Left ventricle myocardium inferior (tissue), 1 donor: ENCODE measurements at places on chromosomes 2 and 18. TPM values are rescaled to one million over a fixed set of nuclear protein-coding genes. Genes with fewer than 3 reads are reported as not detected.

DNA sequence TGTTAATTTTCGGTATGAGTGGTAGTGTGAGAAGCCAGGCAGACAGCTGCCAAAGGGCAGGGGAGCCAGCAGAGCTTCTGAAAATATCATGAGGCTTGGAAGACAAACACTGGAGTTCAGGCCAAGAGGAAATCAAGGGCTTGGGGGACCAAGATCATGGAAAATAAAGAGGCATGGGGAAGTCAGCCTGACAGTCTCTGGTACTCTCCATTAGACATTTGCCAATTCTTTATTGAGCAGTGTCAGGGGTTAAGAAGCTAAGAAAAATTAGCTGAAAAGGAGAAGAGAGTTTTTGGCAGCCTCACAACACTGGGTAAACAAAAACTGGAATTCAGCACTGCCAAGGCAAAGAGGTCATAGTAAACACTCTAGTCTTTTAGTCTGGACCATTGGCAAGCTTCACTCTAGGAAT is 612.7 kb downstream of the EPHA4 start:
- no peaks in the 10 kb centered on the region for H3K36me3 ChIP-seq
- peak; percentile 23 for DNase-seq
- H3K27me3 ChIP-seq = no peaks in the 10 kb centered on the region
- peak overlapping the region; percentile 34 for H3K27ac ChIP-seq

DNA sequence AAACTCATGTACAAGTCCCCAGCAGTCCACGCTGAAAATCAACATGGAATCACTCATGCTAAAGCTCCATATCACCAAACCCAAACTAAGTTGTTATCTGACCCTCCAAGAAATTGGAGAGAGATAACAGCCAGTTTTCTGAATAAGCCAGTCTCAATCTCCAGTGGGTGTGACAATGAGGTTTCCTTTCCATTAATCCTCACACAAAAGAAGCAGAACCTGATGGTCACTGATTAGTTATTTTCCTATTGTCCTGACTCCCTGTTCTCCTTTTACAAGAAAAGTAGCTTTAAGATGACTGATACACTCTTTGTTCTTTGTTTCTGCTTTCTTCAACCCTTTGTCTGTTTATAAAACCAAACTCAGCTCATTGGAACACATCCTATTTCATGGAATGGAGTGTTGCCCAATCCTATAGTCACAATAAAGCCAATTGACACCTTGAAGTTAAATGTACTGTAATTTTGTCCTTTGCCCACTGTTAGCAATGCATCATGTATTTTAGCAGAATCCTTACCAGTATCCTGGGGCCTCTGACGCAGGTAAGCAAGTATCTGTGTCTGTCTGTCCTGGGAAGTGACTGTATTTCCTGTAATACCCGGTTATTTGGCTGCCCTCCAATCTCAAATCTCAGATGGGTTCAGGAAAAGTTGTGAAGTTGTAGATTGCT is 30.6 kb upstream of the SH3RF3 start:
- H3K36me3 ChIP-seq = no peaks in the 10 kb centered on the region
- no peaks in the 10 kb centered on the region for H3K4me1 ChIP-seq
- H3K27me3 ChIP-seq = peaks cover 30% of the 10 kb centered on the region
- H3K27ac ChIP-seq = no peak overlapping the region
- H3K4me3 ChIP-seq = no peak overlapping the region

DNA sequence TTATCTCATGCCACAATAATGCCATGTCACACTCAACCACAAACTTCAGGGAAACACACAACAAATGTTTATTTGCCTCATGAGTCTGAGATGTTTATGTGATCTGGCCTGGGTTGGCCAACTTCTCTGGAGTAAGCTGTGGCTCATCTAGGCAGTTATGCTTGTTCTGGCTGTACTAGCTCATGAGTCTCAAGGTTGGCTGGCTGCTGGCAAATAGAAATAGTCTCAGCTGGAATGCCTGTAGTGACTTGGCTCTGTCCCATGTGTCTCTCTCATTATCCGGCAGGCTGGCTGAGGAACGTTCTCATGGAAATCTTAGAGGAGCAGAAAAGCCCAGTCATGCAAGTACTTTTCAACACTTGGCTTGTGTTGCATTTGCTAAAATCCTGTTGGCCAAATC is 234.9 kb upstream of the CDH2 start:
- no peak overlapping the region for H3K27ac ChIP-seq
- H3K4me1 ChIP-seq = peaks cover 4% of the 10 kb centered on the region
- H3K36me3 ChIP-seq = no peaks in the 10 kb centered on the region
- peak; percentile 35 for DNase-seq
- no peaks in the 10 kb centered on the region for H3K27me3 ChIP-seq

DNA sequence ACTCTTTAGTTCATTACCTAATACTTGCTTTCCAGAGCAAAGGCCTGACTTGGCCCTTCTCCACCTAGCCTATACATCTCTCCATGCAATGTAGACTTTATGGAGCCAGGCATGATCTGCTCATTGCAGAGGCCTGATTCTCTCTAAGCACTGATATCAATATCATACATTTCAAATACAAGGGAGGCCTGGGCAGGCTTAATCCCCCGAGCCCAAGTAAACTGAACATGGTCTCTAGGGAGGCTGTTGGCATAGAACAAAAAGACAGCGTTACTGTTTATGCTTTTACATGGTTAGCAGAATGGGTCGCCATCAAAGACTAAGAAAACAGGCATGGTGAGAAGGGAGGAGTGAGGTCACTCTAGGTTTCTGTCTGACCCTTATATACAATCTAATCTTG is 695.1 kb downstream of the ZEB2 start:
- no peak for DNase-seq
- H3K27me3 ChIP-seq = no peaks in the 10 kb centered on the region
- no peak overlapping the region for H3K27ac ChIP-seq
- peaks cover 5% of the 10 kb centered on the region for H3K4me1 ChIP-seq
- H3K36me3 ChIP-seq = no peaks in the 10 kb centered on the region

- H3K27me3 ChIP-seq = no peaks in the 10 kb centered on the region
- no peak overlapping the region for H3K4me3 ChIP-seq
- peaks cover 12% of the 10 kb centered on the region for H3K36me3 ChIP-seq
- no peak for DNase-seq
These were observed 129.2 kb downstream of the IKZF2 start for GRCh38 chr2:213021971-213022899.

- no peak for DNase-seq
- peaks cover 11% of the 10 kb centered on the region for H3K4me1 ChIP-seq
- no peaks in the 10 kb centered on the region for H3K27me3 ChIP-seq
- peaks cover 36% of the 10 kb centered on the region for H3K36me3 ChIP-seq
These were observed 35.0 kb downstream of the SNED1 start for GRCh38 chr2:241033336-241033987.

GRCh38 chr2:173664513-173664910 is 300.7 kb downstream of the SP3 start:
- no peak for DNase-seq
- peaks cover 33% of the 10 kb centered on the region for H3K27me3 ChIP-seq
- H3K4me1 ChIP-seq = no peaks in the 10 kb centered on the region

DNA sequence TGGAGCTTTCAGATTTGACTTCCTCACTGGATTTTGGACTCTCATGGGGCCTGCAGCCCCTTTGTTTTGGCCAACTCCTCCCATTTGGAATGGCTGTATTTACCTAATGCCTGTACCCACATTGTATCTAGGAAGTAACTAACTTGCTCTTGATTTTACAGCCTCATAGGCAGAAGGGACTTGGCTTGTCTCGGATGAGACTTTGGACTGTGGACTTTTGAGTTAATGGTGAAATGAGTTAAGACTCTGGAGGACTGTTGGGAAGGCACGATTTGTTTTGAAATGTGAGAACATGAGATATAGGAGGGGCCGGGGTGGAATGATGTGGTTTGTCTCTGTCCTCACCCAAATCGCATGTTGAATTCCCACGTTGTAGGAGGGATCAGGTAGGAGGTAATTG is 233.4 kb upstream of the GALNT5 start:
- H3K4me3 ChIP-seq = no peak overlapping the region
- no peaks in the 10 kb centered on the region for H3K27me3 ChIP-seq
- no peak for DNase-seq
- no peak overlapping the region for H3K27ac ChIP-seq
- H3K4me1 ChIP-seq = no peaks in the 10 kb centered on the region

- H3K27me3 ChIP-seq = peaks cover 25% of the 10 kb centered on the region
- H3K4me3 ChIP-seq = no peak overlapping the region
- DNase-seq = no peak
- no peaks in the 10 kb centered on the region for H3K4me1 ChIP-seq
- H3K27ac ChIP-seq = no peak overlapping the region
These were observed 34.1 kb upstream of the NXPH2 start for GRCh38 chr2:138814123-138814898.

- H3K36me3 ChIP-seq = no peaks in the 10 kb centered on the region
- H3K4me3 ChIP-seq = no peak overlapping the region
- no peak for DNase-seq
- no peaks in the 10 kb centered on the region for H3K4me1 ChIP-seq
These were observed 15.8 kb upstream of the ASPRV1 start for GRCh38 chr2:69977186-69977585.

- no peak overlapping the region for H3K4me3 ChIP-seq
- H3K4me1 ChIP-seq = no peaks in the 10 kb centered on the region
These were observed 186.7 kb upstream of the ETAA1 start for GRCh38 chr2:67210430-67210829.

DNA sequence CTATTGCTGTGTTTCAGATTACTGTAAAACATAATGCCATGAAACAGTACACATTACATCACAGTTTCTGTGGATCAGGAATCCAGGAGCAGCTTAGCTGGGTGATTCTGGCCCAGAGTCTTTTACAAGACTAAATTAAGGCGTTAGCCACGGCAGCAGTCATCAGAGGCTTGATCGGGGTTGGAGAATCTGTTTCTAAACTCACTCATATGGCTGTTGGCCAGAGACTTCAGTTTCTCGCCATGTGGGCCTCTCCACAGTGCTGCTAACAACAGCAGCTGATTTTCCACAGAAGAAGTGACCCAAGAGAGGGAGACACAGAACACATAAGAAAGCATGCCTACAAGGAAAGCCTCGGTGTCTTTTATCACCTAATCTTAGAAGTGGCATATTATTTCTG is 89.2 kb upstream of the MYO3B start:
- H3K27ac ChIP-seq = no peak overlapping the region
- DNase-seq = no peak
- no peak overlapping the region for H3K4me3 ChIP-seq

DNA sequence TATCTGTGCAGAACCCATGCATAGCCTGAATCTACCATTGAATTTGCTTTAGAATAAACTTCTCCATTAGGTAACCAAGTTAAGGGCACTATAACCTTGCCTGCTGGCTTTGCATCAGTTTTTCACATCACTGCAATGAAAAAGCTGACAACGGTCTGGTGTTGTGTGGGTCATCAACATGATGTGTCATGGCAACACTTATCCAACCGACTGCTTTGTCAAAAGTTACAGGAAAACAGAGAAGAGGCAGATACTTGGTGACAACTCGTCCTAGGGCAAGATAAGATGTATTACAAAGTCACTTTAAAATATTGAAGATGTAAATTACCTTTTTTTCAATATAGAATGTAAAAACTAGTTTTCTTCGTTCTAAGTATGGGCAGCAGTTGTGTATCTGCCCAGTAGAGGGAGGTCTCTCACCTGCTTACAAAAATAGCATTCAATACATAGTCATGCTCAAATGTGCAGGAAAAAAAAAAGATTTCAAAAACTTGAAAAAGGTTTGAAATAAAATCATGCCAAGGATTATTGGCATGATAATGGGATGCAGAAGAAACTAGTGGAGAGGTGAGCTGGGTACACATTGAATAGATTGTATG is 96.3 kb downstream of the EVA1A start:
- no peaks in the 10 kb centered on the region for H3K4me1 ChIP-seq
- no peak overlapping the region for H3K4me3 ChIP-seq
- no peak overlapping the region for H3K27ac ChIP-seq

Gene AOX1
- 3.6 TPM for total RNA-seq

Gene DSG1
- 1.3 TPM for total RNA-seq

Gene FBLN7
- 0.60 TPM for total RNA-seq

Gene NT5C1B
- total RNA-seq = not detected

Gene DCC
- not detected for total RNA-seq
